ENCODE measurements at places on chromosomes 1 and 21. TPM values are rescaled to one million over a fixed set of nuclear protein-coding genes. Genes with fewer than 3 reads are reported as not detected.

DNA sequence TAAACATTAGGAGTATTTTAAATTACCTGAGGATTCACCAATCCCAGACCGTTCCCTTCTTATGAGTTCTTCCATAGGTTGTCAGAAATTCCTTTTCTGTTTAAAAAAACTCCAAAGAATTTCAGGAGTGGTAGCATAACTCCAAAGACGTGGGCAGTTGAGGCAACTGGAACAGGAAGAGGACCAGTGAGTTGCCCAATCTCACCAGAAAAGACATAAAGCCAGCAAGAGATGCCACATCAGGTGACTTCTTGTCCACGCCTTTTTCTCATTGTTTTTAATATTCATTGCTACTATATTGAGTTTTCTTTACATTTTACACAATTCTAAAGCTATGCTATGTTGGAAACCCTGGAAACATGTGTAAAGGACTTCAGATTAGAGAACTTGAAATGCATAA lies 88.1 kb upstream of the JAK1 start:
- no peak for DNase-seq

DNA sequence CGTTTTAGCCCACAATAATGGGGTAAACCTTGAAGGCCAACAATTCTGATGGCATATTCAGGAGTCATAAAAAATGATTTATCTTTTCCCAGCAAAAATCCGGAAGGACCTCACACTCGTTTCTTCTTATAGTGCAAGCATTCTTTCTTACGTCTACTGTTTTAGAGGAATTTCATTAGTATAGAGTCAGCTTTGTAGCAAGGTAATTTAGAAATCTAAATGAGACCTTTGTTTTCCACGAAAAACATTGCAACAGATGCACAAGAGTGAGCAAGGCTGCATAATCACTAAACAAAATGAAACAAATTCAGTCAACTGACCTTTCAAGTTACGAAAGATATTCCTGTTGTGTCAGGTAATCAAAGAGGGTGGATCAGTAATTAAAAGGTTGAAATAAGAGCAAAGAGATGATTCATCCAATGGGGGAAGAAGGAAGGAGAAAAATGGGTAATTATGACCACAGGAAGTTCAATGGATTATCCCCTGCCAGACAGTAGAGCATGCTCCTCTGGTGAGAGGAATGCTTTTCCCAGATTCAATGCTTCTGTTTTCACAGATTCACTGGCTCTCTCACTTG lies 560 bp upstream of the CSDE1 start:
- no peak for DNase-seq

DNA sequence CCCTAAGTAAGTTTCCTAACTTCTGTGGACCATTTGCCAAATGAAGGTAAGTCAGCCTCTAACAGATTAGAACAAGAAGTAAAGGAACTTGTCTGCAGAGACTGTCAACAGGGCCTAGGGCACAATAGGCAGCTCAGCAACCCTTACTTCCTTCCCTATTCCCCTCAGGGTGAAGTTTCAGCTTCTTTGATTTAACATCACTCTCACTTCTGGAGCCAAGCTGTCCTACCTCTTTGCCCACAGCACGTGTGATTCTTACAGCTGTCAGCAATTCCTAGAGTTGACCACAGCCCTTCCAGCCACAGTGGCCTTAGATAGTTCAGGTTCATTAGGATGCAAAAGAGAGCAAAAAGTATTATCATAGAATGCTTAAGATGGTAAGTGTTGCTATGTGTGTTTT lies 7.6 kb upstream of the EIF4G3 start:
- no peak for DNase-seq

DNA sequence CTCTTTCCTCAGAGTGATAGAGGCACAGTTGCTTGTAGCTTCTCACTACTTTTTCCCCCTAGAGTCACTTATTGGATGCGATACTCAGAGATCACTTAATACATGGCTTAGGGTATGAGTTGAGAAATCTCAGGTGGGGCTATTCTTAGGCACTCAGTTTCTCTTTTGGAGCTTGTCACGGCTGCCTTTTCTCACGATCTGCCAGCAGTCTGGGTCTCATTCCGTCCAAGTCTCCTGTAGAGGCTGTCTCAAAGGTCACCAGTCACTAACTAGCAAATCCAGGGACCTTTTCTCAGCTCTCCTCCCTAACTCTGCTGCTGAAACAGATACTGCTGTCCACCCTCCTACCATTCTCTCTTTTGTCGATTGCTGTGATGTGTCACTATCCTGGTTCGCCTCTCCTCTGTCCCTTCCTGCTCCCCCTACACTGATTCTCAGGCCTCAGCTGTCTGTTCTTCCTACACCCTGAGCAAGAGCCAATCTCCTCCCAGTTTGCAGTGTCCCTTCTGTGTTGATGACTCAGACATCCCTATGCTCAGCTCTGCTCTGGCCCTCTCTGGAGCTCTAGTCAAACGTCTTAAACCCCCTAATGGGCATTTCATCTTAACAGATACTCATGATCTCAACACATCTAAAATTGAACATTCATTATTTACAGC lies 12.4 kb downstream of the ATP1A2 start:
- DNase-seq = no peak

- DNase-seq = peak; percentile 94
These were observed 5.4 kb downstream of the MIER1 start for GRCh38 chr1:66929999-66930822.

RGS16 gene
- 64.5 TPM for total RNA-seq

GBP7 gene
- total RNA-seq = not detected

SYCP1 gene
- not detected for total RNA-seq

AXDND1 gene
- 1.1 TPM for total RNA-seq

OR11L1 gene
- total RNA-seq = not detected

SHISA4 gene
- 0.34 TPM for total RNA-seq

LZIC gene
- total RNA-seq = 30.8 TPM

HUNK gene
- total RNA-seq = 0.23 TPM

BEND5 gene
- total RNA-seq = 51.0 TPM

CD164L2 gene
- not detected for total RNA-seq

KRTAP22-1 gene
- total RNA-seq = not detected

EFNA1 gene
- 0.68 TPM for total RNA-seq
